ENCODE measurements at places on chromosomes 4 and X. TPM values are rescaled to one million over a fixed set of nuclear protein-coding genes. Genes with fewer than 3 reads are reported as not detected.

MGAT4D gene
- not detected for total RNA-seq

HSFX4 gene
- not detected for total RNA-seq

RAB39B gene
- under 0.01 TPM for total RNA-seq

FAM9C gene
- total RNA-seq: under 0.01 TPM

TCEAL2 gene
- not detected for total RNA-seq

SOWAHD gene
- 1.6 TPM for total RNA-seq

PF4V1 gene
- not detected for total RNA-seq

GAGE2A gene
- total RNA-seq: not detected

ZCCHC18 gene
- 0.52 TPM for total RNA-seq

SGMS2 gene
- total RNA-seq: 13.0 TPM

UXT gene
- 86.6 TPM for total RNA-seq

UGT2B10 gene
- total RNA-seq: 0.52 TPM

KANTR gene
- total RNA-seq: 12.0 TPM

DCAF4L1 gene
- under 0.01 TPM for total RNA-seq

VSIG1 gene
- not detected for total RNA-seq

STK32B gene
- total RNA-seq: 5.7 TPM

SULT1B1 gene
- total RNA-seq: 0.52 TPM

KIF4A gene
- total RNA-seq: 3.7 TPM

RADX gene
- 1.0 TPM for total RNA-seq

PLK4 gene
- total RNA-seq: 5.7 TPM

TKTL1 gene
- total RNA-seq: 0.52 TPM

CNOT6L gene
- total RNA-seq: 31.3 TPM

CT55 gene
- not detected for total RNA-seq

OPN1LW gene
- not detected for total RNA-seq

CTAG1A gene
- total RNA-seq: not detected

ADAM29 gene
- not detected for total RNA-seq

CYP2U1 gene
- total RNA-seq: 5.2 TPM

RAB40AL gene
- not detected for total RNA-seq

MAGEB17 gene
- total RNA-seq: not detected

ADH7 gene
- total RNA-seq: not detected

P2RY8 gene
- 0.52 TPM for total RNA-seq

PAGE3 gene
- not detected for total RNA-seq

LAP3 gene
- total RNA-seq: 76.7 TPM

MAGEA1 gene
- total RNA-seq: not detected

NIPAL1 gene
- total RNA-seq: 1.0 TPM

PAGE5 gene
- not detected for total RNA-seq

NAA11 gene
- total RNA-seq: not detected

BTC gene
- total RNA-seq: 3.1 TPM

ZBTB49 gene
- 4.2 TPM for total RNA-seq

ALB gene
- total RNA-seq: 15.7 TPM

MAP7D3 gene
- 6.3 TPM for total RNA-seq

GDPD2 gene
- total RNA-seq: not detected

HGFAC gene
- total RNA-seq: 0.52 TPM

SAGE1 gene
- not detected for total RNA-seq

CXorf65 gene
- total RNA-seq: not detected

ENPEP gene
- total RNA-seq: 9.9 TPM

NRK gene
- total RNA-seq: 134 TPM

ERCC6L gene
- total RNA-seq: 0.52 TPM

HSPA4L gene
- 1.6 TPM for total RNA-seq

TIMM17B gene
- total RNA-seq: 25.1 TPM

KCND1 gene
- 0.52 TPM for total RNA-seq

VEGFD gene
- total RNA-seq: under 0.01 TPM

CETN2 gene
- total RNA-seq: 22.4 TPM

HTR2C gene
- total RNA-seq: not detected

KIT gene
- 11.5 TPM for total RNA-seq

NHSL2 gene
- 4.7 TPM for total RNA-seq

Measured in skeletal muscle tissue (tissue), 5 donors.